Stimulated activated CD8-positive, alpha-beta memory T cell treated with anti-CD3 and anti-CD28 coated beads, Interleukin-15, amount 100 ng/mL, for 24 hours (primary cell): ENCODE measurements at places on chromosomes 6 and 20.

GRCh38 chr6:134816780-134817179 lies 133.1 kb downstream of the ALDH8A1 start:
- DNase-seq = no peak

- no peak for DNase-seq
These were observed 207.1 kb downstream of the ARID1B start for GRCh38 chr6:156984178-156984738.

DNA sequence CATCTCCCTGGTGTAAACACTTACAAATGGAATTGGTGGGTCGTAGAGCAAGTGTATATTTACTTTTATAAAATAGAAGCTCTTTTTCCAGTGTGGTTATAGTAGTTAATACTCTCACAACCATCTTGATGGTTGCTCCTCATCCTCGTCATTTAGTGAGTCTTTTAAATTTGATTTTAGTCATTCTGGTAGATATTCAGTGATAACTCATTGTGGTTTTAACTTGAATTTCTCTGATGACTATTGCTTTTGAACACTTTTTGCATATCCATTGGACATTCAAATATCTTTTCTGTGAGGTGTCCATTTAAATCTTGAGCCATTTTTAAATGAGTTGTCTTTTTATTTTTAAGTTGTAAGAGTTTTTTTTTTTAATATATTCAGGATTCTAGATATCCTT lies 189.2 kb upstream of the PHACTR1 start:
- DNase-seq = no peak

GRCh38 chr6:26592649-26593048 lies 4.1 kb upstream of the ABT1 start:
- DNase-seq = no peak

DNA sequence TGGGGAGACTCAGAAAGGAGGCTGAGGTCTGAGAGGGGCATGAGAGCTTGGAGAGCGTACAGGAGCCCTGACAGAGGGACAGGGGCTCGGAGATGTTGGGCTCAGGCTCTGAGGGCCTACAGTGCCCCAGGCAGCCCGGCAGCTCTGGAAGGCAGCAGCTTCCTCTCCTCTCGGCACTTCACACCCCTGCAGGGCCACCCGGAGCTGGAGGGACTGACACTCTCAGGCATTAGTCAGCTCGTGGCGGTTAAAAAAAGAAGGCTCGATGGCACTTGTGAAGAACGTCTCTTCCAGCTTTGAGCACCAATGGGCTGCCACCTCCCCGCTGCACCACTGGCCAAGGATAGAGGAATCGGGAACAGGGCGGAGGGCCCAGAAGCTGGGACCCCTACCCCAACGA lies 62.6 kb upstream of the SIRPA start:
- no peak for DNase-seq

DNA sequence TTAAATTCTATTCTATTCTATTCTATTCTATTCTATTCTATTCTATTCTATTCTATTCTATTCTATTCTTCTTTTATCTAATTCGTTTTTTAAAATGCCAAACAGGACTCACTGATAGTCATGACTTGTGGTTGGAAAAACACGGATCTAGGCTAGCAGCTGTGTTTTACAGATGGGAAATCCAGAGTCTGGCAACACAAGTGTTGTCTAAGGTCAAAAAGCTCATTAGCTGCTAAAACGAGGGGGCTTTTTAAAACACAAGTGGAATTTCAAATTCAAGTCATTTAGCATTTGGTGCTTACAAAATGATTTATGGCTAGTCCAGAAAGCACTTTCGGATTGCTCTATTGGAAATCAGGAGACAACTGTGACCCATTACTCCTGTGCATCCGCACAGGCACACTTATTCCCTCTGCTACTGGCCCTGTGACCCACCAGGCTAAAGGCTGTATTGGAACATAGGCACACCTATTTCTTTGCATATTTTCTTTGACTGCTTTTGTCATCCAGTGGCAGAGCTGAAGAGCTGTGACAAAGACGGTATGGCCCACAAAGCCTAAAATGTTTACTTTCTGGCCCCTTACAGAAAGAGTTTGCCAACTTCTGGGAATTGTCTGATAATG lies 17.8 kb upstream of the MLIP start:
- no peak for DNase-seq

DNA sequence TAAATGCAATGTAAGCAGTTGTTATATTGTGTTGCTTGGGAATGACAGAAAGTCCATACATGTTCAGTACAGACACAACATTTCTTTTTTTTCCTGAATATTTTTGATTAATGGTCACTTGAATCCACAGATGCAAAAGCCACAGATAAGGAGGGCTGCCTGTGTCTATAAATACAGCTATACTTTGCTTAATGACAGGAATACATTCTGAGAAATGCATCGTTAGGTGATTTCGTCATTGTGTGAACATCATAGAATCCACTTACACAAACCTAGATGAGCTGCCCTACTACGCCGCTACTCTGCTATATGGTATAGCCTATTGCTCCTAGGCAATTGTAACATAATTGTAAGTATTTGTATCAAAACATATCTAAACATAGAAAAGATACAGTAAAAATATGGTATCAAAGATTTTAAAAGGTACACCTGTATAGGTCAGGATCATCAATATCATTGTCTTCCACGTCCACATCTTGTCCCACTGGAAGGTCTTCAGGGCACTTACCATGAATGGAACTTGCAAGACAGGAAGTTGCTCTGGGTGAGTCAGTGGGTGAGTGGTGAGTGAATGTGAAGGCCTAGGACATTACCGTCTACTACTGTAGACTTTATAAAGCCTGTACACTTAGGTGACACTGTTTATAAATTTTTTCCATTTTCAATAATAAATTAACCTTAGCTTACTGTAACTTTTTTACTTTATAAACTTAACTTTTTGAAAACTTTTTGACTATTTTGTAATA lies 27.9 kb upstream of the POPDC3 start:
- DNase-seq = no peak

- DNase-seq = no peak
These were observed 36.9 kb upstream of the PLCB4 start for GRCh38 chr20:9031991-9032390.

GRCh38 chr6:52577778-52578463 lies 1.1 kb upstream of the TRAM2 start:
- no peak for DNase-seq
